ENCODE measurements at places on chromosomes 6 and 20.

DNA sequence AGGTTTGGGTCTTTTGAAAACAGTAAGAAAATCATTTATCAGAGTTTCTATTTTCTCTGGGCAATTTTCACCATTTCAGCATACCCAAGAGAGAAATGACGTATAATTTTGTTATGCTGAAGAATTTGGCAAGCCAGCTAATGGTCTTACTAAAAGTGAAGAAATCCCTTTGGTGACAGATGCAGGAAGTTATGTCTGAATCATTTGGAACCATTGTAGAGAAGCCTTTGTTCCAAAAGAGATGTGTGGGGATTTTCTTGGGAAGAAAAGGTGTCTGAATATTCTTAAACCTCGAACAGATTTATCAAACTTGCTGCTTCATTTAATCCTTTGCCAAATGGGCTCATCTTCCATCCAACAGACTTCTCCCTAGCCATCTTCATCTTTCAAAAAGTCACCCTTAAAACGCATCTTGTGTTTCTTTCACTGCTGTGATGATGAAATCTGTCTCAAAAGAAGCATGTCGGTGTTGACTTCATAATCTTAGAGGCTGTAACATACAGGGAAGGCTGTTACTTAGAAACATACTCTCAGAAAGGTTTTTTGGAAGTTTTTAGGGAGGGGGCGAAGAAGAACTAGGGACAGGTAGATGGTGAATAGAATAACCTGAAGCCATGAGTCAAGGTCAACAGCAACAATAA lies 39.5 kb downstream of the CITED2 start:
- DNase-seq = peak; percentile 88

GRCh38 chr6:5501837-5502236 lies 240.5 kb downstream of the FARS2 start:
- no peak for DNase-seq

- no peak for DNase-seq
Observed at GRCh38 chr6:135577059-135577538, 79.6 kb upstream of the AHI1 start.

DNA sequence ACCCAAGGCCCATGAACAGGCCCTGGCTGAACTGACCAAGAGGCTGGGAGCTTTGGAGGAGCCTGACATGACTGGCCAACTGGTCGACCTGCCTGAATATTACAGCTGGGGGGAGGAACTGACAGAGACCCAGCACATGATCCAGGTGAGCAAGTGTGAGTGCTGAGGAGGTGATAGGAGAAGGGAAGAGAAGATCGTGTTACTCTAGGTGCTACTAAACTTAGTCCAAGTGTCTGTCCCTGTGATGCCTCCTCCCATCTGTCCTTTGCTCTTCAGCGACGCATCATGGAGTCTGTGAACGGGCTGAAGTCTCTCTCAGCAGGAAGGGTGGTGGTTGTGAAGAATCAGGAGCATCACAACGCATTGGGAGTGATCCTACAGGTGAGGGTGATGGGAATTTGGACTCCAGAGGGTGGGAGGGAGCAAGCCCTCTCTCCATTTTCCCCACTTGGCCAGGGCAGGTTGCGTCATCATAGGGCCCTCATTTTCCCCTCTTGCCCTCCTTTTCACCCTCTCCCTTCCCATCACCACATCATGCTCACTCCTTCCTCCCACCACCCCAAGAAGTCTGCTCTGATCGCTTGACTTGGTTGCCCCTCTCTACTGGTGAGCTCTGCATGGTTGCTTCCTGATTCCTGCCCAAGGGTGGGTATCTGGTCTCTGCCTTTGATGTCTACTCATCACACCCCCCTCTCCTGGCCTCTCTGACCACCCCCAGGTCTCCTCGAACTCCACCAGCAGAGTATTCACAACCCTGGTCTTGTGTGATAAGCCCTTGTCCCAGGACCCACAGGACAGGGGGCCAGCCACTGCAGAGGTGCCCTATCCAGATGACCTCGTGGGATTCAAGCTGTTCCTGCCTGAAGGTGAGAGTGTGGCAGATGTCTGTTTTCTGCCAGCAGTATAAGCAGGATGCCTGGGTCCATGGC lies 4.7 kb downstream of the DXO start:
- no peak for DNase-seq

GRCh38 chr6:55567558-55567957 lies 11.4 kb downstream of the HMGCLL1 start:
- no peak for DNase-seq

DNA sequence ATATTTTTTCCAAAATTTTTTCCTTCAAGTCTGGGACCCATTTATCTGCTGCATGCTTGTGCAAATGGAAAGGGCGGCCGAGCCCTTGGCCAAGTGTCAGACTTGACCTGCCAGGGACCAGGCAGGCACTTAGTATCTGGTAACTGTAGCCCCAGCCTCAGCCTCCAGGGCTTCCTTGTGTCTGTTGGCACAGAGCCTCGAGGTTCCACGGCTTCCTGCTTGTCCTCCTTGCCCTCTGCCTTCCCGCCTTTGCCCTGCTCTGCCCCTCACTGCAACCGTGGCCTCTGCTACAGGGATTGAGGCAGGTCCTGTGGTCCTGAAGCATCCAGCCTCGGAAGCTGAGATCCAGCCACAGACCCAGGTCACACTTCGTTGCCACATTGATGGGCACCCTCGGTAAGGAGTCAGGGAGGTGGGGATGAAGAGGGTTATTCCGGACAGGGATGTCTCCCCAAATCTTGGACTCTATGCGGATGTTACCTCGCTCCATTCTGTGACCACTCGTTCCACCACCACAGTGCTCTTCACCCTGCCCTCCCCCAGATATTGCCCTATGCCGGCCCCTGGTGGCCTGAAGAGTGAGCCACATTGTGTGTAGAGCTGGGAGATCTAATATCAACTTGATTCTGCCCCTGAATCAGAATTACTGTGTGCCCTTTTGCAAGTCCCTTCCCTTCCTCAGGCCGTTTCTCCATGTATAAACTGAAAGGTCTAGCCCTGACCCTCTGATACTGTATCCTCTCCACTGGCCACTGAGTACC lies 41.5 kb upstream of the SRF start:
- DNase-seq = peak; percentile 65

DNA sequence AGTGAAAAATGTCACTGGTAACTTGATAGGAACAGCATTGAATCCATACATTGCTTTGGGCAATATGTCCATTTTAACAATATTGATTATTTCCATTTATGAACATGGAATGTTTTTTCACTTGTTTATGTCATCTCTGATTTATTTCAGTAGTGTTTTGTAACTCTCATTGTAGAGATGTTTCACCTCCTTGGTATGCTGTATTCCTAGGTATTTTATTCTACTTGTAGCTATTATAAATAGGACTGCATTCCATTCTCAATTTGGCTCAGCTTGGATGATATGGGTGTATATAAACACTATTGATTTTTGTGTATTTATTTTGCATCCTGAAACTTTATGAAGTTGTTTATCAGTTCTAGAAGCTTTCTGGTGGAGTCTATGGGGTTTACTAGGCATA lies 730.3 kb downstream of the DOK5 start:
- DNase-seq = no peak

DNA sequence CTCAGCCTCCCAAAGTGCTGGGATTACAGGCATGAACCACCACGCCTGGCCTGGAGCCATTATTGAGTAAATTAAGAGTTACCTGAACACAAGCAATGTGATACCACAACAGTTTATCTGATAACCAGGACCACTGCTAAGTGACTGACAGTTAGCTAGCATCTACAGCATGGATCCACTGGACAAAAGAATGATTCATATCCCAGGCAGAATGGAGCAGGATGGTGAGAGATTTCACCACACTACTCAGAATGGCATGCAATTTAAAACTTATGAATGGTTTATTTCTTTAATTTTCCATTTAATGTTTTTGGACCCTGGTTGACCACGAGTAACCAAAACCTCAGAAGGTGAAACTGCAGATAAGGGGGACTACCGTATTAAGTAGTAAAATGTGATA lies 48.6 kb downstream of the RALGAPA2 start:
- DNase-seq = peak; percentile 3

DNA sequence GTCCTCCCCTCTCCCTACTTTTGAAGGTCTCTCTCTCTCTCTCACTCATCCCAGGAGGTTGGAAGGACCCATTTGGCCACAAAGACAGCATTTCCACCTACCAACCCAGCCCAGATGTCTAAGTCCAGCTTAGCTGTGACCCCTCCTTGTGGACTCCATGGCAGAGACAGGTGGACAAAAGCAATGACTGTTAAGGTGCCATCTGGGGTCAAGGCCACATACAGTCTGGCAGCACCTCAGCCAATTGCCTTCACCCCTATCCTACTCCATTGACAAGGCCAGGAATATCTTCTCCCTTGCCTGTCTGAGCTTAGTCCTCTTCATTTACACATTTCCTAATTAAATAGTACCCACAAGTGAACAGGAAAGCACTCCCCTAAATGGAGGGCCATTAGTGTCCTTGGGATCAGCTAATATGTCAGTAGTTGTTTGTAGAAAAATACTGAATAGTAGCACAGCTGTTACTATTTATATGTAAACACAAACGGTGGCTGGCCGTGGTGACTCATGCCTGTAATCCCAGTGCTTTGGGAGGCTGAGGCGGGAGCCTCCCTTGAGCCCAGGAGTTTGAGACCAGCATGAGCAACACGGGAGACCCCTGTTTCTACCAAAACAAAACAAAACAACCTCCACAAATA lies 28.8 kb downstream of the GCM1 start:
- DNase-seq = peak; percentile 55

GRCh38 chr6:55668591-55668990 lies 89.6 kb upstream of the HMGCLL1 start:
- DNase-seq = no peak

- no peak for DNase-seq
Observed at GRCh38 chr20:54180931-54181330, 7.1 kb upstream of the CYP24A1 start.

GRCh38 chr6:24554474-24554873 lies 59.7 kb downstream of the ALDH5A1 start:
- DNase-seq = no peak

- peak; percentile 27 for DNase-seq
Observed at GRCh38 chr20:44209686-44210405, 725 bp downstream of the OSER1 start.

- peak; percentile 87 for DNase-seq
Observed at GRCh38 chr20:46901638-46902037, 7.0 kb downstream of the EYA2 start.

DNA sequence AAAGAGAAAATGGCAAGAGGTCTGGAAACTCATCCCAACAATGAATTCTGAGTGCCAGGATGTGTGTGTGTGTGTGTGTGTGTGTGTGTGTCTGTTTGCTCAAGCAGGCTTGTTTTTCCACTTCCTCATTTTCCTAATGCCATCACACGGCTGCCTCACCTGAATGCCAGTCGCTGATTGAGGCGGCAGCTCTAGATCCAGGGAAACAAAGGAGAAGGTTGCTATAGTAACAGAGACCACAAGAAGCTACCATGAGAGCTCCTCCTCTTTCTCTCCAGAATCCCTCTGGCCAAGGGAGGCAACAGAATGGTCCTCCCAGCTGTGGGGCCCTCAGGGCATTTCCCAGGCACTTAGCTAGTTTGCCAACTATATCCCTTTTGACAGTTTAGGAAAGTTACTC lies 241.1 kb upstream of the TSHZ2 start:
- DNase-seq = no peak

DNA sequence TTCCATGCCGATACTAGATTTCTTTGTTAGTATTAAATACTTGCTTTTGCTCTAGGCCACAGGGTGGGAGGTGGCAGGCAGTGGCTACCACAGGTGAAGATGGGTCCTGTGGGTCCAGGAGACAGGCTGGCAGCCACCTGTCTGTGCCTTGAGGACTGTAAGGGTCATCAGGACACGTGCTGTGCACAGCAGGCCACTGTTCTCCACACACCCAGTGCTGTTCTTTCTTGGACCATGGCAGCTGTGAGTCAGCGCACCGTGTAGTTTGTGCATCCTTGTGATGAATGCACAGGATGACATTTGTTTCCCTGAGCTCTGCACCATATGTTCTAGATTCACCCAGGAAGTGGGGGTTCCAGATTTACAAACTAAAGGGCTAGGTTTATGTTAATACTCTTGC lies 317.0 kb downstream of the ZFAND3 start:
- DNase-seq = no peak

- no peak for DNase-seq
Observed at GRCh38 chr6:44496665-44497369, 109.3 kb downstream of the CDC5L start.

DNA sequence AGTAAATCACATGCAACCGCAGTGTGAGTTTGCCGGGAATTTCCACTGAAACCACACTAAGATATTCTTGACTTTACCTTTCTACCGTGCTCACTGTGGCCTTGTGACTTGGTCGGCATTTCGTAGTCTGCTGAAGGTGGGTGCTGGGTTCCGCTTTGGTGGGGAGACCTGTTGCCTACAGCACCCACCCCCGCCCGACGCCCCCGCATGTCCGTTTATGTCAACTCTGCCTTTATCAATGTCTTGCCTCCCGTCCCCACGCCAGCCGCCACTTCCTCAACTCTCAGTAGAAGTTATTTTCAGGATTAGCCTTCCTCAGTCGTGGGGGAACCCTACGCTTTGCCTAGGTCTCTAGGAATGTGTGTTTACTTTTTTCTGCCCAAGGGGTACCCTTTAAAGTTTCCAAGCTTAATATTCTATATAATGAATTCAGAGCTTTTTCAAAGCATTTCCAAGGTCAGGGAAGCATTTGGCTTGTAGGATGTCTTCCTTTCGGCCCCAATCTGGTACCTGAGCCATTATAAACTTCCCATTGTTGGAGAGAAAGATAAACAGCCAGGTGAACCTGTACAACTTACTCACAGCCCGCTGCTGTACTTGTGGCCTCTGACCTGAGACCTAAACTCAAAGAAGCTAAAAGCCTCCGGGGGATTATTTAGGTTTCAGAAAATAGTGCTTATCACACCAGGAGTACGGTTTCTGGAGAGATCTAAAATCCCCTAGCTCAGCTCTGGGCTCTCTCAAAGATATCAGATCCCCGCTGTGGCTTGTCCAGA lies 54.2 kb downstream of the TBC1D7 start:
- DNase-seq = no peak

DNA sequence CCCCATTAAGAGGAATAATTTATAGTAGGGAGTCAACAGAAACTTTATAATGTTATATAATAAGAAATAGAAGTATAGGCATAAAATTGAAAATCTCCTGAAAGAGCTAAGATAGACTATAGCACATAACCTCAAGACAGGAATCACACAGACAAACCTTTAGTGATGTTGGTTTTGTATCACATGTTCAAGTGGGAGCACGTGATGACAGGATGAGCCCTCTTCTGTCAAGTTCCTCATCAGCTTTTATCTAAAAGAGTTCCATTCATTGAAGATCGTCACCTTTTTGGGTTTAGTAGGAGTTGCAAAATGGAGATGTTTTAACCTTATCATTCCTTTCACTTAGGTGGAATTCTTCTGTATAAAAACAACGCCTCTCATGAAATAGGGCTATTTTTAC lies 127.0 kb downstream of the MCHR2 start:
- no peak for DNase-seq
